Mesothelial cell of epicardium (in vitro differentiated cells): ENCODE measurements at places on chromosomes 1 and 21.

- DNase-seq = no peak
These were observed 67.6 kb downstream of the ARHGEF16 start for GRCh38 chr1:3522112-3522511.

GRCh38 chr1:153348511-153349362 is at the start of gene PGLYRP4:
Gene PGLYRP4, minus strand, starts transcription at chr1:153348841. Its CDS starts 909 bp downstream, at chr1:153347932.
- no peak for DNase-seq

DNA sequence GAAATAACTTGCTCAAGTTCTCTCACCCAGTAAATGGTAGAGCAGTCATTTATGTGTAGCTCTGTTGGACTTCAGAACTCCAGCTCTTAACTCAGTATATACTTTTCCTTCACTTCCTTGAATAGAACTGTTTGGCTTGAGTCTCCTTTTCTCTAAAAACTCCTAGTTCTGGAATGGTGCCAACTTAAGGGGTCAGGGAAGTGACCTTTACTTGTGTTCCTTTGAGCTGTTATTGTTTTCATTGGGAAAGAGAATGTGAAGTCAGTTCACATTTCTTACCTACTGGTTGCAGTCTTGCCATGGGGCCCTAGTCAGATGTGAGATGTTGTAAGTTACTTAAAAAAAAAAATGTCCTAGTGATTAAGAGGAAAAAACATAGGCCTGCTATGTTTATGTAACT is 77.0 kb upstream of the MACF1 start:
- DNase-seq = no peak

GRCh38 chr1:62381831-62382657 is 54.8 kb upstream of the USP1 start:
- DNase-seq = no peak

DNA sequence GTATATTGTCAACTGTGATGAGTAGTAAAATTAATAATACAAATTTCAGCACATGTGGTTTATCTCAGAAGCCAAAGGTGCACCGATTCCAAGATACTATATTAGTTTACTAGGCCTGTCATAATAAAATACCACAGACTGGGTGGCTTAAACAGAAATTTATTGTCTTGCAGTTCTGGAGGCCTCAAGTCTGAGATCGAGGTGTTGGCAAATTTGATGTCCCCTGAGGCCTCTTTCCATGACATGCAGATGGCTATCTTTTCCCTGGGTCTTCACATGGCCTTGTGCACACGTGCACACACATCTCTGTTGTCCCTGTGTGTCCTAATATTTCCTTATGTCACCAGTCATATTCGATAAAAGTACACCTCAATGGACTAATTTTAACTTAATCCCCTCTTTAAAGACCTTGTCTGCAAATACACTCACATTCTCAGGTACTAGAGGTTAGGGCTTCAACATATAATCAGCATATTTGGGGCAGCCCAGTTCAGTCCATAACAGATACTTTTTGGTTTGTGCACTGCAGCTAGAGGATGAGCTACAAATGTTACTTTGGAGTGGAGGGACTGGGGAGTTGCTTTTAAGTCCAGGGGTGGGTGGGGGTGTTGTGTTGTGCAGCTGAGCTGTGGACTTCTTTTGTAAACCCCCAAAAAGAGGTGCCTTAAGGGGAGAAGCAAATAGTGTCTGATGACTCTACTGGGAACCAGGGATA is 21.4 kb downstream of the TSNAX start:
- DNase-seq = no peak
